ENCODE measurements at places on chromosomes 7 and 10.

GRCh38 chr10:84863675-84864074 is 535.3 kb downstream of the CCSER2 start:
- no peak for DNase-seq

DNA sequence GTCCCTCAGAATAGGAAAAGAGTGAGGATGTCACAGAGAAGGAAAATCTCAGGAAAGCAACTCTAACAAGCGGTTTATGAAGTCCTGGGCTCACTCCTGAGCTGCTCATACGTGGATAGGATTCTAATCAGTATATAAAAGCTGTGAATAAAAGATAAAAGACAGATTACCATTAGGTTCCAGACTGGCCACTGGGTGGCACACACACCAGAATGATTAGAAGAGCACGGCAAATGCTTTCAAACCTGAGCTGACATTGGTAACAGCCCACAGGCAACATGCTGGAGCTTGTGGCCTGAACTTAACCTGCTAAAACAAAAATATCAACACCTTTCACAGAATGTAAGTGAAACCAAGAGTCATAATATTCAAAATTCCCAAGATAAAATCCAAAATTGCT is 370.8 kb downstream of the GRID1 start:
- no peak for DNase-seq

DNA sequence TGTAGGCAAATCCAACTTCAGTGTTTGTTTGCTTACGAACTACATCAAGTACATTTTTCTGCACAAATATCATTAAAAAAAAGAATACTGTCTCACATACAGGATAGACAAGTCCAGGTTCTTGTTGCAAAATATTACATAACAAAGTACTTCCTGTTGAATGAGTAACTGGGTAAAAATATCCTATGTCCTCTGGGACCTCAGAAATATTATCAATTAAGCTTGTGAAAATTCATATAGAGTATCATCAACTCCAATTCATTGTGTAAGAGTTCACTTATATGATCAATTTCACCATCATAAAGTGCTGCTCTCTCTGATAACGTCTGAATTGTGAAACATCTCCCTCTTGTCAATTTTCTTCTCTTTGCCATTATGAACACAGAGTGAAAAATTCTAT is 22.6 kb downstream of the HERC4 start:
- no peak for DNase-seq

DNA sequence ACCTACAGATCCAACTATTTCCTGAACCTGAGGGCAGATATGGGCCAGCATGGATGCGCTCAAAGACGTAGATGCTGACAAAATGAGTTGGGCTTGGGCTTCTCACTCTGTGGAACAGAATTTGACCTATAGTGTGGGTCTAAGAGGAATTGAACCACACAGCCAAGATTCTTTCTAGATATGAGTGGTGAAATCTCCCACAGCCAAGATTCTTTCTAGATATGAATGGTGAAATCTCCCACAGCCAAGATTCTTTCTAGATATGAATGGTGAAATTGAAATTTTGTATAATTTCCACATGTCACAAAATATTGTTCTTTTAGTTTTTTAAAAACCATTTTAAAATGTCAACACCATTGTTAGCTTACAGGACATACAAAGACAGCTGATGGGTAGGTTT is 215.4 kb upstream of the LRGUK start:
- DNase-seq: no peak

DNA sequence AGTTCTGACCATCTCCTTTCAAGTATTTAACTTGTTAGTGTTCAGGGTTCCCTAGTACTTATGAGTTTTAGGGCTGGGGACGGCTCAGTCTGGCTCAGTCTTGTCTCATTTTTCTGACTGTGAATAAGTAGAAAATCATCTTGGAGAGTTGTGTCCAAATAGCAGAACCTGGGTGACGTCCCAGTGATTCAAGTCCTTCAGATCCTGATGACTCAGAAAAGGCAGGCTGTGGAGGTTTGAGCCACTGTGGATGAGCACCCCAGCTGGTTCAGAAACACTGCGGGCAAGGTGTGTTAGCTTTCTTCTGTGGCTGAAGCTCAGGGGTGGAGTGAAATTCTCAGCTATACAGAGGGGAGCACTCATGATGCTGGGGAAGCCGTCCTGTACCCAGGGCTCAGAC is 154.4 kb upstream of the NPY start:
- DNase-seq: no peak

DNA sequence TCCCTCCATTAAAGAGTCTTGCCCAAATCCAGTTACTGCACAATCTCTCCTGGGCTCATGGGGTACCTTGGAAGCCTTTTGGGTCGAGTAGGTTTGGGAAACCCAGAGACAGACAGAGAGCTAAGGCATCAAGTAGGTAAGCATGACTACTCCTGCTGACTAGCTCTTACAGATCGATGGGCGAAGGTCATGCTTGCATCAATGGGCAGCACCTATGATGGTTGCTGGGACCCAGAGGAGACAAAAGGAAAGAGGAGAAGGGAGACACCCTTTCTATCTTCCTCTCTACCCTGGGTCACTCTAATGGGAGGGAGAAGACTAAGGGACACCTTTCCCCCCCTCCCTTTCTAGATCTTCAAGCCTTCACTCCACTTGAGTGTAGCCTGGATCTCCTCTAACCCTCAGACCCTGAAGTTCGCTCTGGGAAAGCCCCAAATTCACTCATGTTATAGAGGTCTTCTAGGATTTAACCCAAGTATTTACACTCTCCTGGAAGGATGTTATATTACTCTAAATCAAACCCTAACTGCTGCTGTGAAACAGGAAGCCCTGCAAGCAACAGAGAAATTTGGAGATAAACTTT is 31.6 kb upstream of the ZNF746 start:
- DNase-seq: no peak

DNA sequence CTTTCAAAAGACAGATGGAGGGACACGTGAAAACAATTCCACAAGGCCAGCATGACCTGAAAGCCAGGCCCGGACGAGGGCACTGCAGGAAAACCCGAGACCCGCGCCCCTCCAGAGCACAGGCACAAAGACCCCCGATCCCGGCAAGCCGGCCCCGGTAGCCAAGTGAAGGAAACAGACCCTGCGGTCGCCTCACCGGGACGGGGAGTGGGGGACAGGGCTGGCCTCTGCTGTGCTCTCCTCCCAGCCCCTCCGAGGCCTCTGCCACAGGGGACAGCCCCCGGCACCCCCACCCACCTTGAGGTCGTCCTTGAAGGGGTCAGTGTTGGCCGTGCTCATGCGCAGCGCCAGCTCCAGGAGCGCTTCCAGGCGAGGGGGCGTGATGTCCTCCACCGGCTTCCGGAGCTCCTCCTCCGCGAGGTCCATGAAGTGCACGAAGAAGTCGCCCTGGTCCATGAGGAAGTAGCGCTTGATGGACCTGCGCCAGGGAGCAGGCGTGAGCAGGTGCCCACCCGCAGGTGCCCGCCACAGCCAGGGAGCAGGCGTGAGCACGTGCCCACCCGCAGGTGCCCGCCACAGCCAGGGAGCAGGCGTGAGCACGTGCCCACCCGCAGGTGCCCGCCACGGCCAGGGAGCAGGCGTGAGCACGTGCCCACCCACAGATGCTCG is 11.3 kb upstream of the ADAM8 start:
- DNase-seq: no peak

- DNase-seq: no peak
Measured at GRCh38 chr10:60853107-60853506, 74.8 kb downstream of the CDK1 start.

- no peak for DNase-seq
Measured at GRCh38 chr7:141013345-141013715, 1.4 kb downstream of the MRPS33 start.

DNA sequence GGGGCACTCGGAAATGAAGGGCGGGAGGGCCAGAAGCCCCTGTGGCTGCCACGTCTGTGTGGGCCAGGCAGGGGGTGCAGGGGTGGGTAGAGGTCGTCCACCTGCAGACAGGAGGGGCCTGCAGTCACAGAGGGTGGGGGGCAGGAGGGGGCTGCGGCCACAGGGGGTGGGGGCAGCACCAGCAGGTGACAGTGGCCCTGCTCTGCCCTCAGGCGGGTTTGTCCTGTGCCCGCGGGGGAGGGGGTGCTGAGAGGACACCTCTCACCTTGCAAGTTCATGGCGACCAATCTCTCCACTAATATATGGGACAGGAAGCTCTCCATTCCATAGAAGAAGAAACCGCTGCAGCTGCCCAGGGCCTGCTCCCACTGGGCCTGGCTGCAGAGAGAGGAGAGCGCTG is 26.6 kb upstream of the NKX6-2 start:
- no peak for DNase-seq

DNA sequence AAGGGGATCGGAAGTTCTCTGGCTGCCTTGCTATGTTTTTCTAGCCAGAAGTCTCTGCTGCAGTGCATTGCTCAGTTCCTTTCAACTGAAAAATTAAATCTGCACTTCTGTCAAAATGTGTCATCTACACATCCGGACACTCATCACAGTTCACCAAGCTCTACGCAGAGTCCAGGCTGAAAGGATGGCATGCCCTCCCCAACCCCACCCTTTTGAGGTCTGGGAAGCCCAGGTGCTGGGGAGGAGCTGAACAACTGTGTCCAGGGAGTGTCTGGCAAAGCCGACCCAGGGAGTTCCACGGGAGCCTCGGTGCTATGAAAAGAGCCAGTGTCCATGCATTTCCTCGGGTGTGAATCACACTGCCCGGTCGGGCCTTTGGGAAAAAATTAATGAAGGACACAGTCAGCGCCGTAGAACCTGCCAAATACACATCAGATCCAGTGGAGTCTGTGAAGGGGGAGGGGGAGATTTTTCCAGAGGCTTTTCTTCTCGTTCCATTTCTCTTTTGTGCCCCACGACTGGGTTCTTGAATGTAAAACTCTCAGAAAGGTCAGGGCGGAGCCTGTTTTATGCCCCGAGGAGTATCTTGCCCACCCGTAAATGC is 757 bp upstream of the PALS2 start:
- no peak for DNase-seq

DNA sequence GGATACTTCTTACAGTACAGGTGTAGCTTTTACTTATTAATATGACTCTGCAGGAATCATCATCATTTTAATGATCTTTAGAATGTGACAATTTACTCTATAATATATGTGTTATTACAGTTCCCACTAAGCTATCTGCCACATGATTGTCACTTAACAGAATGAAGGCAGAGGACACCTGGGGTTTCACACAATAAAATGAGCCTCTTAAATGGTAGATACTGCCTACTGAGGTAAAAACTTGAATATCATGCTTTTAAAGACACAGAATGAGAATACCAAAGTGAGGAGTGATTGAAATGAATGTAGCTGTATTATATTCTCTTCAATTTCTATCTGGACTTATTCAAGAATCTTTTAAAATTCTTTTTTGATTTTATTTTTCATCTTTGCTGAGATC is 1255.3 kb upstream of the LRRN3 start:
- no peak for DNase-seq

Measured in ascending aorta (tissue), 2 donors.